WTC11 (cell line): ENCODE measurements at places on chromosomes 16 and 17. TPM values are rescaled to one million over a fixed set of nuclear protein-coding genes. Genes with fewer than 3 reads are reported as not detected.

- no peak overlapping the region for H3K27ac ChIP-seq
- peaks cover 24% of the 10 kb centered on the region for H3K4me1 ChIP-seq
- H3K4me3 ChIP-seq, result no peak overlapping the region
- no peak for DNase-seq
- H3K36me3 ChIP-seq, result no peaks in the 10 kb centered on the region
Measured at GRCh38 chr17:42409523-42410318, 13.3 kb downstream of the CAVIN1 start.

GRCh38 chr17:19805006-19805405, 56.9 kb upstream of the ALDH3A1 start:
- no peaks in the 10 kb centered on the region for H3K27me3 ChIP-seq
- H3K36me3 ChIP-seq, result 0 out of 2 replicates have a peak, but pooled peaks cover 3% of the 10 kb centered on the region
- no peak overlapping the region for H3K4me3 ChIP-seq
- H3K4me1 ChIP-seq, result no peaks in the 10 kb centered on the region
- H3K27ac ChIP-seq, result no peak overlapping the region

DNA sequence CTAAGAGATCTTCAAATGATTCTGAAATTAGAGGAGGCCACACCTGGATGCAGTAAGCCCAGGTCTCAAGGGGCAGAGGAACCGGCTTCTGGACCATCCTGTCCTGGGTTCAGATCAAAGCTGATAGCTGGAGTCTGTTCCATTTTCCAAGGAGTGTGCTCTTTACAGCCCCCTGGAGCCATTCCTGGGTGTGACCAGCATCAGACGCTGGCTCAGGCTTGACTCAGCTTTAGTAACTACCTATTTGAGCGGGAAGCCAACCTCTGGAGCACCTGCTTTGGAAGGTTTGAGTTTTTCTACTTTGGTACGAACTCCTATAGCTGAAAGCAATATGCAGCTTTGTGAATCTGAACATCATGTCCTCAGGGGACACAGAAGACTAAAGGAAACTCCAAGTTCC, 12.9 kb upstream of the BBS2 start:
- H3K36me3 ChIP-seq, result no peaks in the 10 kb centered on the region
- DNase-seq, result peak; percentile 35
- no peak overlapping the region for H3K27ac ChIP-seq

- H3K36me3 ChIP-seq, result peaks cover 31% of the 10 kb centered on the region
- peak overlapping the region; percentile 97 for H3K27ac ChIP-seq
- H3K27me3 ChIP-seq, result no peaks in the 10 kb centered on the region
- peaks cover 49% of the 10 kb centered on the region for H3K4me1 ChIP-seq
- DNase-seq, result peak; percentile 74
Measured at GRCh38 chr16:31130899-31131298, 4.6 kb downstream of the PRSS8 start.

DNA sequence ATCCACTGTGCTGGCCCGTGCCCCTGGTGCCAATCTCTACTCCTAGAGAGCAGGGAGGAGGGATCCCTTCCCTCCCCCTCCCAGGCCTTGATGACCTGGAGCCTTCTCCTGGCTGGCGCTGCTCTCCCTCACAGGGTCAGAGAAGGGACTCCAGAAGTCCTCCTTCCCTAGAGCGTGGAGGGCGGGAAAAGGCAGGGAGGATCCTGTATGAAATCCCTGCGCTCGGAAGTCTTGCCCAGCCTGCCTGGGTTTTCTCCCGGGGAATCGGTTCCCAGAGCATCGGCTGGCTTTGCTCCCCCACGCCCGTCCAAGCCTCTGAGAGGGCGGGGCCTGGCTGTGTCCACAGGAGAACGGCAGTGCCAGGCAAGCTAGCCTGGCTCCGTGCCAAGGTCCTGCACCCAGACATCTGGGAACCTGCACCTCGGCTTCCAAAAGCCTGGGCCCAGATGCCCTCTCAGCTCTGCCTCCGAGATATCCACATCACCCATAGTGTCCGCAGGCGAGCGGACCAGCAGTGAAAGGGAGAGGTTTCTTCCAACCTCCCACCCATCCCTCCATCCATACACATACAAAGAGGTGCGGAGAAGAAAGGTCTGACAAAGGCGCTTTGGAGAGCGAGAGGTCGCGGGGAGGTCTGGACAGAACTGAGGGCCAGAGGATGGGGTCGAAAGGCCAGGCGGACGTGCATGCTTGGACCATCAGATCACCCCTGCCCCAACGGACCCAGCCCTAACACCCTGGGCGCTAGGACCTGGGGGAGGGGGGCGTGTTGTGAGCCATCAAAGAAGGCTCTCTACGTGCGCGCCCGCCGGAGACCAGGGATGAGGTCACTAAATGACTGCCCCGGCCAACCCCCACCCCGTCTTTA, 1.1 kb downstream of the MPP2 start:
- peaks cover 55% of the 10 kb centered on the region for H3K27me3 ChIP-seq
- H3K27ac ChIP-seq, result no peak overlapping the region
- H3K4me3 ChIP-seq, result peak overlapping the region; percentile 90

DNA sequence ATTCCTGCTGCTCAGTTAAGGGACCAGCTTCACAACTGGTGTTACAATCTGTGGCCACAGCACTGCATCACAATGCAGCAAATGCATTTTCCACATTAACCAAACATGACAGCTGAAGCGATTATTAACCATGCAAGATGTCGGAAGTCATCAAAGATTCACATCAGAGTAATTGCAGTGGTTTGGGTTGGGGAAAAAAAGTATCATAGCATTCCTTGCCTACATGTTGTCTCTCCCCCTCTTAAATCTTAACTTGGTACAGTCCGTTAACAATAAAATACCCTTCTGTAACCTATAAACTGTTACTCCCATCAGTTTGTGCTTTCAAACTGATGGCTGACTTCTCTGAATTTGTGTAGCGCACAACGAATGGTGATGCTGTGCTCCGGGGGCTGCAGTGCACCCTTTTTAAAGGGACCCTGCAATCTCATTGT, 51.6 kb downstream of the NUP93 start:
- H3K4me1 ChIP-seq, result peaks cover 80% of the 10 kb centered on the region
- H3K27me3 ChIP-seq, result no peaks in the 10 kb centered on the region
- DNase-seq, result no peak
- H3K27ac ChIP-seq, result peak overlapping the region; percentile 91
- no peaks in the 10 kb centered on the region for H3K36me3 ChIP-seq
- peak overlapping the region; percentile 47 for H3K4me3 ChIP-seq

DNA sequence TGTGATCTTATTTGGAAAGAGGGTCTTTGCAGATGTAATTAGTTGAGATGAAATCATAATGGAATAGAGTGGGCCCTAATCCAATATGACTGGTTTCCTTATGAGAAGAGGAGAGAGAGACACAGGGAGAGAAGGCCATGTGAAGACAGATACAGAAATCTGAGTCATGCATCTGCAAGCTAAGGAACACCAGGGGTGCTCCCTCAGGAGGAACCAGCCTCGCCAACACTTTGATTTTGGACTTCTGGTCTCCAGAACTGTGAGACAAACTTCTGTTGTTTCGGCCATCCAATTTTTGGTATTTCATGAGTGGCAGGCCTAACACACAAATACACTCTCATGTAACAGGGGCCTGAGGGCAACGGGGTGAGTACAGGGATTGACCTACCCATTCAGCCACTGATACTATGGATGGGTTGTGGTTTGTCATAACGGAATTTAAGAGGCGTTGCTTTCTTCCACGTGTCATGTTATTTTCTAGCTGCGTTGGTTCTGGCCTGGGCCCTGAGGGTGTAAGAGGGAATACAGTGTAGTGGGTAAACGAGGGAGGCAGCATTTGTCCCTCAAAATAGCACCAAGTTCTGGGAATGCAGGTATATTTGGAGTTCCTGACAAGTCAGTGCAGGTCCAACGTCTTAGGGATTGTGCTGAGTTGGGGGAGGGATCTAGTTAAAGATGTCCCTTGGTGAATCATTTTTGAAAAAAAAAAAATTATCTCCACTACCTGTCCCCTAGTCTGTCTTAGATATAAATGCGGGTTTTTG, 17.7 kb downstream of the PLCG2 start:
- peaks cover 11% of the 10 kb centered on the region for H3K4me1 ChIP-seq
- H3K27ac ChIP-seq, result peak overlapping the region; percentile 7; the same call in 1 of the 2 replicates
- no peaks in the 10 kb centered on the region for H3K27me3 ChIP-seq

- no peaks in the 10 kb centered on the region for H3K27me3 ChIP-seq
- H3K4me3 ChIP-seq, result no peak overlapping the region
- H3K36me3 ChIP-seq, result peaks cover 8% of the 10 kb centered on the region
- peaks cover 44% of the 10 kb centered on the region for H3K4me1 ChIP-seq
- peak overlapping the region; percentile 88 for H3K27ac ChIP-seq
Measured at GRCh38 chr17:8164815-8165131, 2.0 kb upstream of the VAMP2 start.

Gene TPSD1
- total RNA-seq, result 0.31 to 1.5 TPM (median 0.94 TPM) in 3 replicates

GRCh38 chr17:78132084-78132676, 1.6 kb downstream of the TMC8 start:
- H3K4me1 ChIP-seq, result peaks cover 31% of the 10 kb centered on the region
- H3K4me3 ChIP-seq, result peak overlapping the region; percentile 55
- peak; percentile 61 for DNase-seq
- no peak overlapping the region for H3K27ac ChIP-seq
- H3K36me3 ChIP-seq, result no peaks in the 10 kb centered on the region

Gene SRCIN1
- total RNA-seq, result 10.7 to 17.3 TPM (median 11.1 TPM) in 3 replicates

- H3K36me3 ChIP-seq, result no peaks in the 10 kb centered on the region
- no peak overlapping the region for H3K27ac ChIP-seq
- H3K4me3 ChIP-seq, result no peak overlapping the region
- no peaks in the 10 kb centered on the region for H3K4me1 ChIP-seq
- DNase-seq, result no peak
Measured at GRCh38 chr17:74822939-74823367, 36.7 kb downstream of the GRIN2C start.

GRCh38 chr17:42097691-42098631, at the start of gene ZNF385C:
ZNF385C (minus strand) TSS chr17:42098473; CDS start chr17:42063056, 35,417 bp downstream.
- peak within 1 kb of the TSS; percentile 62 for H3K4me3 ChIP-seq
- H3K27me3 ChIP-seq, result peaks cover 33% of the 10 kb centered on the region
- H3K27ac ChIP-seq, result no peak within 1 kb of the TSS
- peaks cover 16% of the 10 kb centered on the region for H3K4me1 ChIP-seq

Gene ALOXE3
- 0.48 to 0.81 TPM (median 0.62 TPM) in 3 replicates for total RNA-seq

Gene GAST
- not detected in 3 replicates for total RNA-seq

- H3K27ac ChIP-seq, result 0 out of 2 replicates have a peak overlapping the region, but pooled peaks have one; percentile 74
- peak overlapping the region; percentile 62; the same call in 1 of the 2 replicates for H3K4me3 ChIP-seq
- peaks cover 53% of the 10 kb centered on the region for H3K4me1 ChIP-seq
- H3K27me3 ChIP-seq, result peaks cover 6% of the 10 kb centered on the region
- H3K36me3 ChIP-seq, result no peaks in the 10 kb centered on the region
Measured at GRCh38 chr17:6496640-6497441, 52.6 kb downstream of the PIMREG start.

Gene VAT1L
- total RNA-seq, result 19.1 to 22.2 TPM (median 22.0 TPM) in 3 replicates

Gene GRIN2C
- 0.14 to 0.31 TPM (median 0.23 TPM) in 3 replicates for total RNA-seq

Gene VTN
- total RNA-seq, result 0.82 to 1.6 TPM (median 1.3 TPM) in 3 replicates

GRCh38 chr16:86925067-86925791, 346.9 kb downstream of the FOXL1 start:
- no peaks in the 10 kb centered on the region for H3K27me3 ChIP-seq
- H3K36me3 ChIP-seq, result peaks cover 17% of the 10 kb centered on the region
- H3K4me3 ChIP-seq, result no peak overlapping the region
- no peak overlapping the region for H3K27ac ChIP-seq
- H3K4me1 ChIP-seq, result peaks cover 6% of the 10 kb centered on the region

Gene ELMO3
- total RNA-seq, result 13.6 to 15.6 TPM (median 15.3 TPM) in 3 replicates

- no peak overlapping the region for H3K4me3 ChIP-seq
- DNase-seq, result peak; percentile 77
- no peaks in the 10 kb centered on the region for H3K36me3 ChIP-seq
- H3K27ac ChIP-seq, result no peak overlapping the region
- peaks cover 13% of the 10 kb centered on the region for H3K4me1 ChIP-seq
- peaks cover 15% of the 10 kb centered on the region for H3K27me3 ChIP-seq
Measured at GRCh38 chr16:85718682-85719081, 29.9 kb upstream of the GINS2 start.

DNA sequence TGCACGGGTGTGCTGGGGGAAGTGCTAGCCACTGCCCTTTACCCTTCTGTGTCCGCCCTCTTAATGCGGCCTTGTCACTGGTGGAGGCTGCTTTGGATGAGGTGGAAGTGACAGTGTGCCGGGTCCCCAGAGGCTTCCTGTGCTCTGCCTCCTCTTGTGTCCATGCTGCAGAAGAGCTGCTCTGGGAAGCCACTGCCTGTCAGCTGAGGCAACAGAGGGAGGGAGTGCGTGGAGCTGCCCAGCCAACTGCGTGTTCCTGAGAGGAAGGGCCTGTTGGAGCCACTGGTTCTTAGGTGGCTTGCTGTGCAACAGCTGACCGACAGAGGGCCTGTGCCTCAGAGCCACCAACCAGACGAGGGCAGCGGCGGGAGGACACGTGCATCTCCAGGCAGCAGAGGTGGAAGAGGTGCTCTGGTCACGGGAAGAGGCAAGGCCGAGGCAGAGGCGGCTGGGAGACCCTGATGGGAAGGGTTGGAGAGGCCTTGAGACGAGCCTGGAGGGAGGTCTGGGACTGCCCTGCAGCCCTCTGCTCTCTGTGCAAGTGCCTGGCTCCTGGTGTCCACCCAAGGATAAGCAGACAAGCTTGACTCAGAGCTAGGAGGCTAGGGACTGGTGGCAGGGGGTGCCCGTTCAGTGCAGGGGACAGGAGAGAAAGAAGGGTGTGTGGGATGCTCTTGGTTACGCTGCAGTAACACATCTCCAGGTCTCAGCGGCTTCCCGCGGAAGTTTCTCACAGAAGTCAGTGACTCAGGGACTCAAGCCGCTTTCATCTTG, 25.4 kb downstream of the B9D1 start:
- no peak overlapping the region for H3K27ac ChIP-seq
- DNase-seq, result peak; percentile 36
- no peak overlapping the region for H3K4me3 ChIP-seq
- H3K4me1 ChIP-seq, result peaks cover 47% of the 10 kb centered on the region

DNA sequence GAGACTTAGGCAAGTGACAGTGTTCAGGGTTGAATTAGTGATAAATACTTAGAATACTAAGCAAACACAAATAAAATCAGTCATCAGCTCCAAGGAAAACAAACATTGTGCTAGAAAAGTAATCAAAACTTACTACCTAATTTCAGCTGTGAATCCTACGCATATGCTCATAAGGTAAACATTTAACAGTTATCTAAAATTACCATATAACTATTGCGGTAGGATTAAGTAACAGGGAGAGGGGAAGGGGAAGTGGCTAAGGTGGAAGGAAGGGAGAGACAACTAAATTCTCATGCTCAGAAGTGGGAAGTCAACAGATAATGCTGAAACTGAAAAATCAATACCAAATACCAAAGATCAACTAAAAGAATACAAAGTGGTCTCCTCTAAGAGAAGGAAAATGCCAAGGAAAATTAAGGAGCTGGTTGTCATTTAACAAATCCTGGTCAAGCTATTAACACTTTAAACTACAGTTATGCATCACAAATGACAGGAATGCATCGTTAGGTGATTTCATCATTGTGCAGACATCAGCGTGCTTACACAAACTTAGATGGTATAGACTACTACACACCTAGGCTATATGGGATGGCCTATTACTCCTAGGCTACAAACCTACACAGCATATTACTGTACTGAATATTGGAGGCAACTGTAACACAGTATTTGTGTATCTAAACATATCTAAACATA, 20.0 kb downstream of the USP32 start:
- H3K36me3 ChIP-seq, result peaks cover 7% of the 10 kb centered on the region
- no peak for DNase-seq
- H3K4me1 ChIP-seq, result peaks cover 26% of the 10 kb centered on the region
- H3K4me3 ChIP-seq, result no peak overlapping the region

Gene RASL10B
- 17.4 to 25.4 TPM (median 25.3 TPM) in 3 replicates for total RNA-seq
